Right renal pelvis (tissue), 4 donors: ENCODE measurements at places on chromosomes 12 and 14.

GRCh38 chr12:124532331-124532750 lies 35.1 kb downstream of the NCOR2 start:
- no peak for DNase-seq

DNA sequence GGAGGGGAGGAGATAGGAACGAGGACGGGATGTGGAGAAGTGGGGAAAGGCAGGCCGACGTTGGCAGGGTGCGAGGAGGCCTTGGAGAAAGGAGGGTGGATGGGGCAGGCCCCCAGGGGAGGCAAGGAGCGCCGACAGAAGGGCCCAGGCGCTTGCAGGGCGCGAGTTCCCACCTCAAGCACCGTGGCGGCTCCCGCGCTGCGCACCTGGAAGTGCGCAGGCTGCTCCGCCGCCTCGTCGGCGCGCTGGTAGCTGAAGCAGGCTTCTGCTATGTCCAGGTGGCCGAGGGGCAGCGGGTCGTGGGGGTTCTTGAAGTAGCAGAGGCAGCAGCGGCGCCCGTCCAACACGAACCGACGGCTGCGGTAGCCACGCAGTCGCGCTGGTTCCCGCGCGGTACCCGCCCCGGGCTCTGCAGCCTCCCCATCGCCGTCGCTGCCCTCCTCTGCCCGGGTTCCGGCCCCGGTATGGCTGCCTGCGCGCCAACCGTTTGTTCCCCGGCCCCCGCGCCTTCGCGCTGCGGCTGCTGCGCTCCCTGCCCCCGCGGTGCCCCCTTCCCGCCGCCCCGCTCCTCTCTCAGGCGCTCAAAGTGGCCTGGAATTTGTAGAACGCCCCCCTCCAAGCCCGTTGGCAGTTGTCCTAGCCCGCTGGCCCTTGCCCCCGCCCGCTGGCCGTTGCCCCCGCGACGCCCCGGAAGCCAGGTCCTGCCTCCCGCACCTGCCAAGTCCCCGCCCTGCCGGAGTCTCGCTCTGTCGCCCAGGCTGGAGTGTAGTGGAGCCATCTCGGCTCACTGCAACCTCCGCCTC lies 1.1 kb upstream of the ACTR6 start:
- DNase-seq = peak; percentile 32

GRCh38 chr14:44954750-44955149 lies 7.0 kb downstream of the KLHL28 start:
- no peak for DNase-seq

DNA sequence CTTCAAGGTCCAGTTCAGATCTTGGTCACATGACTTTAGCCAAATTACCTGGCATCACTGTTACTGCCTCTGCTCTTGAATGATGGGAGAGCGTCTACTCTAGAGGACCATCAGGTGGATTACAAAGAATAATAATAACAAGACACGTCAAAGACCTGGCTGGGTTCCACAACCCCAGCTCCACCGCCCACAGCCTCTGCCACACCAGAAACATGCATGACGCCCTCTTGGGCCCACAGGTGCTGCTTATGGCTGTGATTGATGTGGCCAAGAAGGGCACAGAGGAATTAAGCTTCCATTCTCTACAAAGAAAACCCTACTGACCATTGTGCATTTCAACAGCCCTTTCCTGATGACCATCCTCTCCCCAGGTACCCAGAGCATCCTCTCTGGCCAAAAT lies 18.2 kb downstream of the SERPINA3 start:
- DNase-seq = no peak

DNA sequence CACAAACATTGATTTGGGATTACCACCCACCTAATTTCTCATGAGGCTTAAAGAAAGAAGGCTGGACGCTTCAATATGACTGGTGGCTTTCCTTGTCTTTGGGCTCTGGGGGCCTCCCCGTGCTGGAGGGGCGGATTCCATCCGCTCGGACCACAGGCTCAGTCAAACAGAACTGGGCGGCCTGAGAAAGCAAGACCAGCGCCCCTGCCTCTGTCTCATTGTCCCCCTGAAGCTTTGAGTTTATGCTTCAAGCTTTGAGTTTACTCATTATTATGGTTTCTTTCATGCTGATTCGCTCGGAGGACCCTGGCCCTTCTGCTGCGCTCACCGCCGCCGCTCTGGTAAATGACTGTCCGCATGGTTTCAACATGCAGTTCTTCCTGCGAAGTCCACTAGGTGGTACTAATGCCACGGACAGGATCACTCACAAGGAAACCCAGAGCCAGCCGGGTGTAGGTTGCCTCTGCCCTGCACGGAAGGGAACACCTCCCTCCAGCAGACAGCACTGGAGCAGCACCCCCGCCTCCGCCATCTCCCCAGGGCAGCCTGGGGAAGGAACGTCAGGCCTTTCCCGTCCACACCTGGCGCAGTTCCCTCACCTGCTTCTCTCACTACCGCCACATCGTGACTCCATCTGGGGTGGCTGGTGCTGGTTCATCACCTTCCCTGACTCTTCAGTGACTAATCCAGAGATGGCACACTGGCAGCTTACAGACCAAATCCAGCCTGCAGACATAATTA lies 13.2 kb upstream of the TIGAR start:
- DNase-seq = peak; percentile 64

DNA sequence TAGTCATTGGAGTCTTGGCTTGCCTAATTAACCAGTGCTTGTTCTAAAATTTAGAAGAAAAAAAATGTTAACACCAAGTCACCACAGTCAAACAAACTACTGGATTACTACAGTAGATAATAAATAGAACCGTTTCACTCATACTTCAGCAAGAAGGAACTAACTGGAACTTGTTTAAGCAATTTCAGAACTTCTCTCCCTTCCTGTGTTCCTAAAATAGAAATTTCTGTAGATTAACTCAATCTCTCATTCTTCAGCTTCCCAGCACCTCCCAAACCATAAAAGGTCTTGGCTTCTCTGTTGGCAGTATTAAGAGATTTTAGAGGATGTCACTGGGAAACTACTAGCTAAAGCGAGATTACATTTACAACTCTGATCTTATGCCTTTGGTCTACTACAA lies 18.6 kb downstream of the GNS start:
- no peak for DNase-seq

DNA sequence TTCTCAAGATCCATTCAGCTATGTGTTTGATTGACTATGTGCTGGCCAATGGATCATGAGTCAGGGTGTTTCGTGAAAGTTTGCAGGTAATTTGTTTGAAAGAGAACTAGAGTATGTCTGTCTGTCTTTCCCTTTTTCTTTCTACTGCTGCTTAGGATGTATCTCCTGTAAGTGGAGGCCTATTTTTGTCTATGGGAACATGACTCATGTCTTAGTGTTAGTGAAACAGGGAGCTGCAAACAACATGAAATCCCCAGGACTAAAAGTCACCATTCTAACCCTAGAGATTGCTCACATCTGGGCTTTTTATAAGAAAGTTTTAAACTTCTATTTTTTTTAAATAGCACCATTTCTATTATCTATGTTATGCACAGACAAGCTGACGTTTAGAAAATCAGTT lies 333.0 kb downstream of the CCER1 start:
- DNase-seq = no peak

DNA sequence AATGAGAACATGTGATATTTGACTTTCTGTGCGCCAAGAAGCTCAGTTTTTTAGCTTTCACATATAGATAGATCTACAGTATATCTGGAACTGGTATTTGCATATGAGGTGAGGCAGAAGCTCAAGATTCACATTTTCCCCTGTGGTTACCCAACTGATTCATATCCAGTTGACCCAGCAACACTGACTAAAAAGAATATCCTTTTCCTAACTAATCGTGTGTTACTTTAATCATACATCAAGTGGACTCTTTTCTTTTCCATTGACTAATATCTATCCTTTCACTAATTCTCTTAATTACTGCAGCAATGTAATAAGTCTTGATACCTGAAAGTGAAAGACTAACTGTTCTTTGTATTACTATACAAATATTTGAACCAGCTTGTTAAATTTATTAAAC lies 236.1 kb downstream of the AEBP2 start:
- no peak for DNase-seq

DNA sequence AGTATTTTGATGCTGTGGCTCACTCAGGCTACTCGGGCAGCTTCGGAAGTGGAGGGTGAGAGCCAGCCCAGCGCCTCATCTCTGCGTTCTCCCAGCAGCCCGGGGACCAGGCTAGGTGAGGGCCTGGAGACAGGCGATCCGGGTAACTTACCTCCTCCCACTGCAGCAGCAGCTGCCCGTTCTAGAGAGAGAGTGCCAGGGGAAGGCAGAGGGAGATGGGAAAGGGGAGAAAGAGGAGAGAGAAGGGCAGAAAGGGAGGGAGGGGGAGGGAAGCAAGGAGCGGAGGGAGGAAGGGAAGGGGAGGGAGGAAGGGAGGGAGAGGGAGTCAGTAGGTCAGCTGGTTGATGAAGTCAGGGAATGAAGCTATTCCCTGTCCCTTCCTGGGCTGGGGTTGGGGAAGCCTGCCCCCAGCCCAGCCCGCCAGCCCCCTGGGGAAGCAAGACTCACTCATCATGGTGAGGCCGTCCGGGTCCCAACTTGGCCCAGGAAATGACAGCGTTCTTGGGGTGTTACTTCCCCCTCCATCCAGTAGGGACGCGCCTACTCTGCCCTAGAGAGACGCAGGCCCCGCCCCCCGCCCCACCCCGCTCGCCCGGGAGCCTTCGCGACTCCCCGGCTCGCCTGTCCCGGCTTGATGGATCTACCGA lies at the start of gene IFI27L2:
Gene IFI27L2, minus strand, starts transcription at position 494 of the 647 bp plus-strand sequence. Its CDS starts 40 bp downstream, at position 454.
- peak; percentile 51 for DNase-seq

DNA sequence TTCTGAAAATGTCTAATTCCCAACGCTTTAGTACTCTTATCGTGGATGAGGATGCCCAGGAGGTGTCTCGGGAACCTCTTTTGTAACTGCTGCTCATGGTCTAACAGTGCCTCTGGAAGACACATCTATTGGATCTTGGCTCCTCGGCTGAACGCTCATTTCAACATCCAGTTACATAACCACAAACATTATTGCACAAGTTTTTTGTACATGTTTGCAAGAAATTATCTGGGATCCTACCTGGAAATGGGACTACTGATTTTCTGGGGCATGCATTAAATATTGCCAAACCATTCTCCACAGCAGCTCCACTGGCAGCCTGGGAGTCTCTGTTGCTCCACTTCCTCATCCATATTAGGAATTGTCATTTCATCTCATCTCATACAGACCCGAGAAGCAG lies 117.5 kb upstream of the EVL start:
- DNase-seq = no peak

DNA sequence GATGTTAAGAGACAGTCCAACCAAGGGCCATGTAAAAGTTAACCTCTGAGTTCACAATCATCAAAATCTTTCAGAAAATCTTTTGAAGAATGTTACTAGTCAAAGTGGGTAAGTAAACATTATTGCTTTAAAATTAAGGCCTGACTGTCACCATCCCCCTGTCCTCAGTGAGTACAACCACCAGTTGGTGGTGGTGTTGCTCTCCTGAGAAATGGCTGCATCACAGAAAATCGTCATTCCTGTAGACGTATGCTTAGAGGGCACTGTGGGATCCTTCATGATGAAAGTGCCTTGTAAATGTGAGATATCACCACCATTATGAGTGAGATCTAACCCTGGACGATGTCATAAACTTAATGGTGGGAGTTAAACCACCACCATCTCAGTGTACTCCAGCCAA lies 451.2 kb downstream of the RPS29 start:
- no peak for DNase-seq

DNA sequence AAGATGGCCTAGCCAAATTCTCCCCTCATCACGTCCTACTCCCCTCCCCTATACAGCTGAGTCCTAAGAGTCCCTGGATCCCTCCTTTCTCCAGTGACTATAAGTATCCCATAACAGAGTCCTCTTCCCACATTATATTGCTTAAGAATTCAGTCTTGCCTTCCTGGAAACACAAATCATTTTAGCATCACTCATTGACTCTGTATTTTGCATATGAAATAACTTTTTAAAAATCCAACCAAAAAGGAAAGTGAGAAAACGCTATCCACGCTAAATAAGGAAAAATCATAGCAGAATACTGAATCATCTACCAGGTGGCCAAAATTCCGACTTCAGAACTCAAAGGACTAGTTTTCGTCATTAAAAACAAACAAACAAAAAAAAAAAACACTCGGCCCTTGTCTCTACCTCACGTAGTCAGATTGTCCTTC lies 130.2 kb downstream of the GCH1 start:
- no peak for DNase-seq

DNA sequence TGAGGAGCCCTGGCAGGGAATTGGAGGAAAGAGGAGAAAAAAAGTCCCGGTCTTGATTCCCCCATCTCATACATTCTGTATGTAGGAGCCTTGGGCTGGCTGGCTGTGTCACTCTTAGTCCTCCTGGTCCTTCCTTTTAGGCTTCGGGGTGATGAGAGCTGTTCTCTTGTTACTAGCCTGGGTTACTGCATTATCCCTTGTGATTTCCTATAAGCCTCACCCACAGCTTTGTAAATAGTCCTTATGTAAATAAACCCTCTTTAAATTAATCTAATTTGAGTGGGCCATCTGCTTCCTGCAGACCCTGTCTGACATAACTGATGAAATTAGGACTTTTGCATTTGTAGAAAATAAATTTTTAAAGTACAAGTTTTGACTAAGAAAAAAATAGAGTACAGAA lies 19.2 kb downstream of the DNM1L start:
- DNase-seq = no peak

DNA sequence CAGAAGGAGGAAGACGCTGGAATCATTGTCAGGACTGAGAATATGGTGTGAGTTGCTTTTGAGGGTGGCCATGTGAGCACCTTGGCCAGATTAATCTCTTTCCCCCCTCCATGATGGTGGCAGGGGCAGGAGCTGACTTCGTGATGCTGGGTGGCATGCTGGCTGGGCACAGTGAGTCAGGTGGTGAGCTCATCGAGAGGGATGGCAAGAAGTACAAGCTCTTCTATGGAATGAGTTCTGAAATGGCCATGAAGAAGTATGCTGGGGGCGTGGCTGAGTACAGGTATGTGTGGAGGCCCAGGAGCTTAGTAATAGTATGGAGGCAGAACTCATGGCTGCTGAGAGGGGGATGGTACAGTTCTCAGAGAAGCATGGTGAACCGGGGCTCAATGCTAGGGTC lies 4.3 kb downstream of the TINF2 start:
- no peak for DNase-seq

- DNase-seq = peak; percentile 72
Observed at GRCh38 chr14:67269298-67270060, 28.2 kb downstream of the PALS1 start.

DNA sequence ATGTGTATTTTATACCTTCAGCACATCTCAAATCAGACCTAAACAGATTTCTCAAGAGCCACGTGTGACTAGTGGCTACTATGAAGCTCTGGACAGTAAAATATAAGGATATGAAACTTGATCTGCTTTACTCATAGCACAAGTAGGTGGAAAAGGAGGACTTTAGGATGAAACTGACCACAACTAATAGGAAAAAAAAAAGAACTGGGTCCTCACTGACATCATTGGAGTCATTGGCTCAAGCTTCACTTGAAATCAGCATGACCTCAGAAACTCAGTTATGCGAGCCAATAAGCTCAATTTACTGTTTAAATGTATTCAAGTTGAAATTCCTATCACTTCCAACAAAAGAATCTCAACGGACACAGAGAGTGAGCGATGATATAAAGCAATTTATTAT lies 34.1 kb upstream of the CIT start:
- no peak for DNase-seq

- no peak for DNase-seq
Observed at GRCh38 chr14:77752799-77753516, 8.0 kb downstream of the SNW1 start.
